RWPE2 (cell line): ENCODE measurements at places on chromosomes 2 and 18.

DNA sequence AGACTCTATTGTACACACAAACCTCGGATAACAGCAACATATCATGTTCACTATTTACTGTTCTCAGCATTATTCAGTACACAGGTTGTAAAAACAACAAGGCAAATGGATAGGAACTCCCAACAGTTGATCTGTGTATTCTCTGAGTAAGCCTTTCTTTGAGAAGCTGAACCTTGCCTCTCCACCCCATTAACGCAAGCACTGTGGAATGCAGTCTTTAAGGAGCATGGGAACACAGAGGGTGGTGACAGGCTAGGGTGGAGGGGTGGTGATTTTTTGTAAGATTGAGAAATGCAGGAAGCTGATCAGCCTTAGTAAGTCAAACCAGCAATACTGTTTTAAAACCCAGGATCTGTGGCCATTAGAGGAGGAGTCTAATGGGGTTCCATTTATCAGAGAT, 19.6 kb upstream of the SERPINB11 start:
- no peak overlapping the region for H3K4me3 ChIP-seq
- DNase-seq = peak; percentile 75
- no peaks in the 10 kb centered on the region for H3K27me3 ChIP-seq
- H3K4me1 ChIP-seq = peaks cover 40% of the 10 kb centered on the region
- H3K27ac ChIP-seq = peak overlapping the region; percentile 92
- H3K36me3 ChIP-seq = no peaks in the 10 kb centered on the region

GRCh38 chr2:18214936-18215335, 336.5 kb downstream of the KCNS3 start:
- peaks cover 33% of the 10 kb centered on the region for H3K4me1 ChIP-seq
- H3K27ac ChIP-seq = peak overlapping the region; percentile 16
- no peaks in the 10 kb centered on the region for H3K27me3 ChIP-seq
- no peaks in the 10 kb centered on the region for H3K36me3 ChIP-seq
- no peak overlapping the region for H3K4me3 ChIP-seq

- H3K4me3 ChIP-seq = no peak overlapping the region
- no peak overlapping the region for H3K27ac ChIP-seq
- no peaks in the 10 kb centered on the region for H3K27me3 ChIP-seq
- DNase-seq = no peak
- H3K4me1 ChIP-seq = peaks cover 7% of the 10 kb centered on the region
Observed at GRCh38 chr18:63157293-63158011, 162.1 kb downstream of the BCL2 start.

DNA sequence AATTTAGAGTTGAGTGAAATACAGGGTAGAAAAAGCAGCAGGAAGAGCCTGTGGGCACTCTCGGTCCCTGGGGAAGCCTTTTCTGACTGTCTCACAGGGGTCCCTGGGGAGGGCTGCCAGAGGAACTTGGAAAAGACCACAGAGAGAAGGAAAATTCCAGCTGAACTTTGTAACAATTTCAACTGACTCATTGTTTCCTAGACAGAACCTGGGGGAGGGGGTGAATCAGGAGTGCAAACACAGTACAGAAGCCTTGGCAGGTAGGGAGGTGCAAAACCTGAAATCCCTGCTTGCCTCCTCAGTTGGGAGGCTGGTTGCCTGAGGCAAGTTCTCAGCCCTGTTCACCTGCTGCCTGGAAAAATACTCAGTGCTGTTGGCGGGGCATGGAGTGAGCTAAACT, 106.8 kb downstream of the GRB14 start:
- no peaks in the 10 kb centered on the region for H3K36me3 ChIP-seq
- no peak overlapping the region for H3K27ac ChIP-seq
- H3K27me3 ChIP-seq = no peaks in the 10 kb centered on the region
- DNase-seq = peak; percentile 70

DNA sequence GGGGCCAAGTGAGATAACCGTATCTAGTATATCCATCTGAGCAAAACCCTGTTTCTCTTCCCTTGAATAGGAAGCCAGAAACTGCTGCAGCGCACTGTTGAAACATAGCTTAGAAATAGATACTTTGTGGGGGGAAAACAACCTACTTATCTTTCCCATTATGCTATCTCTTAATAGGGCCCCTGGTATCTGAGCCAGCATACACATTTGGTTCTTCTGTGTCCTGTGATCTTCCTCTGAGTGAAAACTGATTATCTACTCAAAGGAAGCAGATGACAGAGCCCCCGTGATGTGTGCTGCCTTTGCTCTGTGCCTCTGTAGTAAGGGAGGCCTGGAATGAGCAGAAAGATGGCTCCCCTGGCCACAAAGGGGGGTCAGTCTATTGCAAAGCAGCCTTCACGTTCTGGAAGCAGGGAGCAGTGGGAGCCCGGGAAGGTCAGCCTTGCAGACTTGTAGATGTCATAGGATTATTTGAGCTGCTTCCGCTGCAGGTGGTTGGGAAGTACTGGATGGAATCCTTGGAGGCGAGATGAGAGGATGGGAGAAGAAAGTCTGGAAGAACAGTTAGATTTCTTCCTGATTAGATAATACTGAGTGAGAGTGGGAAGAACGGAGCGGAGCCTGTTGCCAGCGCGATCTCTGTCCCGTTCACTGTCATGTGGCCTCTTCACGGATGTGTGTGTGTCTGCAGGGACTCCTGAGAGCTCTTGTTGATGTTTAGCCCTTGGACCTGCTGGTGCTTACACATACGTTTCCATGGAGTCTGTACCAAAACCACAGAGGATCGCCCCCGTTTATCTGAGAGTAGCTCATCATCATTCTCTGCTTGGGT, 150.1 kb downstream of the AGAP1 start:
- DNase-seq = no peak
- H3K27ac ChIP-seq = no peak overlapping the region
- no peaks in the 10 kb centered on the region for H3K36me3 ChIP-seq
- H3K4me1 ChIP-seq = peaks cover 11% of the 10 kb centered on the region

- DNase-seq = no peak
- no peak overlapping the region for H3K4me3 ChIP-seq
- H3K36me3 ChIP-seq = no peaks in the 10 kb centered on the region
- no peaks in the 10 kb centered on the region for H3K27me3 ChIP-seq
- peak overlapping the region; percentile 69 for H3K27ac ChIP-seq
- peaks cover 19% of the 10 kb centered on the region for H3K4me1 ChIP-seq
Observed at GRCh38 chr2:46134531-46135227, 162.5 kb upstream of the EPAS1 start.

DNA sequence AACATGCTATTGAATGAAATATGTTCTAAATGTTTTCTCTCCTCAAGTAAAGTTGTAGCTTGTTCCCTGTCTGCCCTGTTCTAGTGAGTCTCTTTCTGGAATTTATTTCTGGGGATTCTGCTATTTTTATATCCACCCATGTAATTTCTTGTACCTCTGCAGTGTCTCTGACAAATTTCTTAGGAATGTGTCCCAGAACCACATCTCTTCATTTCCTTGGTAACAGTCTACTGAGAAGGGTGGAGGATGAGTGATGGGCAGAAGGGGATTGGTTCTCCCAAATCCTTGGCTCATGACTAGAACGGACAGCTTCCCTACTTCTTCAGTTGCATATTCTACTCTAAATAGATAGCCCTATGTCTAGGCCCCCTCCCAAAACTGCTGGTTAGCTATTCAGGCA, 490.6 kb upstream of the LINC00305 start:
- H3K27me3 ChIP-seq = no peaks in the 10 kb centered on the region
- no peak for DNase-seq
- H3K36me3 ChIP-seq = no peaks in the 10 kb centered on the region
- no peak overlapping the region for H3K27ac ChIP-seq

DNA sequence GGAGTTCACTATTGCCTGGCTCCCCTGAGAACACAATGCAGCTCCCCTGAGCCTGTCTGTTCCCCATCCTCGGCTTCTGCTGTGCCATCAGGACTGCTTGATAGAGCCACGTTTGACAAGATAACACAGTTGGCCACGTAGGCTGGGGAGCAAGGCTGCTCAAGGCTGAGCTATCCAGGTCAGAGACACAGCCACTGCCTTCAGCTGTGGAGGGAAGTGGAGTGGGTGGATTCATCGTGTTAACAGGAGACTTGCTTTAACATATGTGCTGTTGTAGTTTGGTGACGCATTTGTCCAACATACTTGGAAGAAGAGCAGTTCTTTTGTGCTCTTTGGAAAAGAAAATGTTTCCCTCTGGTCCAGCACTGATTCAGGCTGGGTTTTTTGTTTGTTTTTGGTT, 68.8 kb downstream of the WDSUB1 start:
- no peaks in the 10 kb centered on the region for H3K27me3 ChIP-seq
- no peak overlapping the region for H3K4me3 ChIP-seq
- H3K36me3 ChIP-seq = peaks cover 54% of the 10 kb centered on the region
- H3K4me1 ChIP-seq = no peaks in the 10 kb centered on the region
- no peak overlapping the region for H3K27ac ChIP-seq
- no peak for DNase-seq

- H3K27me3 ChIP-seq = no peaks in the 10 kb centered on the region
- DNase-seq = no peak
- H3K4me3 ChIP-seq = no peak overlapping the region
- no peaks in the 10 kb centered on the region for H3K36me3 ChIP-seq
Observed at GRCh38 chr18:402129-402528, 98.4 kb downstream of the COLEC12 start.

GRCh38 chr18:59500765-59501164, 141.7 kb upstream of the LMAN1 start:
- no peak overlapping the region for H3K4me3 ChIP-seq
- no peak overlapping the region for H3K27ac ChIP-seq
- no peaks in the 10 kb centered on the region for H3K27me3 ChIP-seq
- DNase-seq = no peak
- no peaks in the 10 kb centered on the region for H3K36me3 ChIP-seq

DNA sequence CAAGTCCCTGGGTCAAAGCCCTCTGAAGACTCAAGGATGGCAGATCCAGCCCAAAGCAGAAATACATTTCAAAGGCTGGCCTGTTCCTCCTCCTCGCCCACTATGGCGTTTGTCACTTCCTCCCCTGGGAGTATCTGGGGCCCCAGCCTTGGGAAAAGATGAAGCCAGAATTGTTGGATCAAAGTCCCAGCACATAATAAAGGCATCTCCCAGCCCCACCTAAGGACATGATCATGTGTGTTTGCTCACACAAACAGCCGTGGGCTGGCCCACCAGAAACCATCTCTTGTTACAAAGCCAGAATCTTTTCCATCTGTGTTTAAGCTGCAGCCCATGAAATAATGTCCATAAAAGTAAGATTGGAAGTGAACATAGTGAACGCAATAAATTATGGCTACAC, 50.1 kb upstream of the HAAO start:
- no peaks in the 10 kb centered on the region for H3K4me1 ChIP-seq
- no peaks in the 10 kb centered on the region for H3K36me3 ChIP-seq
- no peak overlapping the region for H3K27ac ChIP-seq
- H3K27me3 ChIP-seq = no peaks in the 10 kb centered on the region

DNA sequence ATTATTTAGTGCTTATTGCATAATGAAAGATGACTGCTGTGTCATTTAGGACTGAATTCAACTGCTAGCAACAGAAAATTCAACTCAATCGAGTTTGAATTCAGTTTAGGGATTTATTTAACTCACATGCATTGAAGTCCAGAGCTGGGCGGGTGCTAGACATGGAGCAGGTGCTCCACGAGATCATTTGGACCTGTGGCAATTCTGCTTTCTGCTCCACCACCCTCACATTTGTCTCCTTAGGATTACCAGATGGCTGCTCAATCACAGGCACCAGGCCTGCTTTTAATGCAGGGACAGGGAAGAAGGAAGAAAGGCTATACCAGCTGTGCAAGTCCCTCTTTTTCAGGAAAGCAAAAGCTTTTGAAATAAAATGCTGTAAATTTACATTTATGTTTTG, 572.9 kb upstream of the SLC8A1 start:
- no peaks in the 10 kb centered on the region for H3K27me3 ChIP-seq
- H3K36me3 ChIP-seq = no peaks in the 10 kb centered on the region
- no peak for DNase-seq
- H3K4me1 ChIP-seq = no peaks in the 10 kb centered on the region

- no peak for DNase-seq
- H3K36me3 ChIP-seq = no peaks in the 10 kb centered on the region
- no peaks in the 10 kb centered on the region for H3K4me1 ChIP-seq
- no peak overlapping the region for H3K27ac ChIP-seq
Observed at GRCh38 chr2:46023165-46023854, 273.9 kb upstream of the EPAS1 start.

GRCh38 chr18:211582-211981, 53.2 kb downstream of the USP14 start:
- no peaks in the 10 kb centered on the region for H3K27me3 ChIP-seq
- H3K27ac ChIP-seq = no peak overlapping the region
- H3K36me3 ChIP-seq = peaks cover 93% of the 10 kb centered on the region
- no peaks in the 10 kb centered on the region for H3K4me1 ChIP-seq

DNA sequence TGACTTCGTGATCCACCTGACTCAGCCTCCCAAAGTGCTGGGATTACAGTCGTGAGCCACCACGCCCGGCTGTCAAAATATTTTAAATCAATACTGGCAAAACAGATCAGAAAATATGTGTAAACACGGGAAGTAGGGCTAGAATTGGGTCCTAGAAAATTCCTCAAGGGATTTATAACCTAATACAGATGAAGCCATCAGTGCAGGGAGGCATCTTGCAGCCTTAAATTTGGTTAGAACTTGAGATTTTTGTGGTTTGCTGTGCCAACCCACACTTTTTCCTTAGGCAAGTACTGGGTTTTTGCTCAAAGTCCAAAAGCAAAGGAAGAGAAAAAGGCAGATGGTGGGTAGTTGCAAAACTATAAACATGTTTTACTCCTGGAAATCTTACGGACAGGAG, 33.7 kb upstream of the NFE2L2 start:
- no peak overlapping the region for H3K4me3 ChIP-seq
- no peaks in the 10 kb centered on the region for H3K4me1 ChIP-seq
- no peaks in the 10 kb centered on the region for H3K27me3 ChIP-seq
- H3K27ac ChIP-seq = no peak overlapping the region
- H3K36me3 ChIP-seq = 0 out of 2 replicates have a peak, but pooled peaks cover 4% of the 10 kb centered on the region

GRCh38 chr2:10016001-10016801, 27.1 kb upstream of the KLF11 start:
- no peak for DNase-seq
- peaks cover 9% of the 10 kb centered on the region for H3K4me1 ChIP-seq
- no peaks in the 10 kb centered on the region for H3K36me3 ChIP-seq
- H3K27ac ChIP-seq = no peak overlapping the region
- no peaks in the 10 kb centered on the region for H3K27me3 ChIP-seq
- no peak overlapping the region for H3K4me3 ChIP-seq

DNA sequence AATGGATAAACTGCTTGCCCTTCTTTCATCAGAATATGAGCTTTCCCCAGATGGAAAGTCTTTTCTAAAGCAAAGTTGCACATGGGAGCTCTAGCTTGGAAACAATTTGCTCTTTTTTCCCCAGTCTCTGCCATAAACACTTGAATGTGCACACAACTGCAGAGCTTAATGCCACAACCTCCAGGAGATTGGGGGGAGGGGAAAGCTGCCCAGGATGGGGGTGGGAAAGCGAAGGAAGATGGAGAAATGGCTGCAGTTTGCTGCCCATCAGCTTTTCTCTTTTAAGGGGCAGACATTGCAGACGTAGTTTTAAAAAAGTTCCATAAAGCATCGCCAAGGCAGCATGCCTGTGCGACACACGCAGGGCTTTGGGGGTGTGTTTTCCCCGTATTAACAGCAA, 1.5 kb downstream of the ACKR3 start:
- H3K4me3 ChIP-seq = no peak overlapping the region
- no peak for DNase-seq
- H3K36me3 ChIP-seq = no peaks in the 10 kb centered on the region
- H3K4me1 ChIP-seq = no peaks in the 10 kb centered on the region

GRCh38 chr2:17892770-17893534, 14.5 kb downstream of the KCNS3 start:
- H3K4me3 ChIP-seq = no peak overlapping the region
- no peak for DNase-seq
- H3K4me1 ChIP-seq = no peaks in the 10 kb centered on the region
